NCI-H1417 treated with DMSO at 0.1 percent for 48 hours (cell line): ENCODE measurements at places on chromosomes 3 and 15.

DNA sequence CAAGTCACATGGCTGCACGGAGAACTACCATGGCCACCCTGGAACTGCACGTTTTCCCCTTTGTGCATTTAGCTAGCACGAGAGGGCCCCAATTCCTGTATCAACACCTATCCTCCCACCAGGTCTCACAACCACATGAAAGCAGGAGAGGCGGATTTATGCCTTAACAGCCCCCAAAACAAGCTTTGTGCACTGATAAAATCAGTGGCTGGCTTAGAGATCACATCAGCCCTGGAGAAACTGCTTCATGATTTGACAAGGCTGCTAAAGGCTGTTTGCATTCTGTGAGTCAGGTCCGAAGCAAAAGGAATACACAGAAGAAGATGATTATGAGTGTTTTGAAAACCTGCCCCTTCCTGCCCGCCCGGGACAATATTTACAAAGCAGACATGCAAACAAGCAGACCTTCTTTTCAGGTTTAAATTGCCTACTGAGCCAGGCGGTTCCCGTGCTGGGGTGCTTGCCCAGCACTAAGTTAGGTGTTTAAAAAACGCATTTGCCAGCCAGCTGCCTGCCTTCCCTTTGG is 25.9 kb downstream of the CEMIP start:
- peak; percentile 31 for DNase-seq

- no peak for DNase-seq
Observed at GRCh38 chr3:134201201-134202130, 49.2 kb downstream of the RYK start.

DNA sequence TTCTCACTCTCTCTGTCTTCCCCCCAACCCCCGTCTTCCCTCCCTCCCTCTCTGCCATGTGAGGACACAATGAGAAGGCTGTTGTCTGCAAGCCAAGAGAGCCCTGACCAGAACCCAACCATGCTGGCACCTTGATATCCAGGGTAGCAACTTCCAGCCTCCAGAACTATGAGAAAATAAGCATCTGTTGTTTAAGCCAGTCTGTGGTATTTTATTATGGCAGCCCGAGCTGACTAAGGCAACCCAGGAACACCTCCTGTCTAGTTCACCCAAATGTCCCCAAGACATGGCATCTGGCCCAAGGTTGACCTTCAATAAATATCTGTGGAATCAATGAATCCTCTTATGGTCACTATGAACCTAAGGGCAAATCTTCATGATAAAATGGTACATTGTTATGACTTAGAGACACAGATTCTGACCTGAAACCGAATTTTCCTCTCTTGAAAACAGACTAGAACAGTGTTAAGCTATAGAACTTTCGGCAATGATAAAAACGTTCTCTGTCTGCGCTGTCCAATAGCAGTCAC is 26.5 kb downstream of the RFTN1 start:
- DNase-seq = no peak

DNA sequence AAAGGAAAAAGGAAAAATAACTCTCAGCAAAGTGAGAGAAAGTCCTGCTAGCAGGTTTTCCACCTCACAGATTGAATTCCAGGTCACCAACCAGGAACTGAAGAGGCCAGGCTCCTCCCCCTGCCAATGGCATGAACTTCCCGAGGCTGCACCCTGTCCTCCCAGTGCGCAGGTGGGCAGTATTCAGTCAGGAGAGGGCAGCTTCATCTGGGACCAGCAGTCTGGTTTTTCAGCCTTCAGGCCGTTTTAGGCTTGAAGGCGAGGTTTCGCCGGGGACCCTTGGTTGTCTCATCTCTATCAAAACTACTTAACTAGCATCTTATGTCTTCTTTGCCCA is 41.2 kb downstream of the TRAT1 start:
- DNase-seq = no peak

GRCh38 chr15:38558372-38559059 is 6.1 kb downstream of the RASGRP1 start:
- DNase-seq = no peak

- no peak for DNase-seq
Observed at GRCh38 chr3:63824309-63824708, 5.2 kb downstream of the C3orf49 start.

DNA sequence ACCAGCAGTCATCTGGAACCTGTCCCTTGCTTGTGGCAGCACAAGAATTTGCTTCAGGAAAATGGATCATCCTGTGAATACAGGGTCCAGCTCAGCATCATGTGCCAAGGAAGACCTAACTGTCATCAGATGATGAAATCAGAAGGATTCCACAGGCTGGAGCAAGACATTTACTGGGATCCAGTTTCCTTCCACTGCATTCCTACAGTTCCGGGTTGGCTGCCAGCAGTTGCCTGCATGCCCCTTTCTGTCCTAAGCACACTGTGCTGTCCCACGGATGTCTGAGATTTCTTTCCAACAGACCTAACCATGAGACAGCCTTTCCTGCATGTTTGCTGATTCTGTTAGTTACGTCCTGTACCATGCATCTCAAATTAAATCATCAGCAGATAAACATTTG is 140.7 kb downstream of the IMPG2 start:
- no peak for DNase-seq

- no peak for DNase-seq
Observed at GRCh38 chr15:68644083-68644904, 65.5 kb downstream of the CORO2B start.

- DNase-seq = no peak
Observed at GRCh38 chr3:15174953-15175352, 31.1 kb upstream of the CAPN7 start.

- DNase-seq = no peak
Observed at GRCh38 chr15:70355275-70355795, 257.6 kb upstream of the TLE3 start.

DNA sequence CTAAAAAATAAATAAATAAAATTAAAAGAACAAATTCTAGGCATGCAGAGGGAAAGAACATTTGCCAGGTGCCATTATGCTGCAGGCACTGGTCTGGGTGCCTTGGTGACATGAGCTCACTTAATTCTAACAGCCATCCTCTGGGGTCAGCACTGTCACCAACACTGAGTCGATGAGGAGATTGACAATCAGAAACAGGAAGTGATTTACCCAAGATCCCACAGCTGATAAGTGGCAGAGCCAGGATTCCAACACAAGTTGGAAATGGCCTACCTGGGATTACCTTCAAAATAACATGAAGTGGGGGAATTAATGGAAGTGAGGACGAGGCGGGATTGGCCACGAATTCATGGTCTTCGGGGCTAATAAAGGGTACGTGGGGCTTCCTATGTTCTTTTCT is 3.6 kb downstream of the PLIN1 start:
- DNase-seq = no peak
